ENCODE measurements at places on chromosomes 2 and 18.

- DNase-seq: no peak
Measured at GRCh38 chr2:23624378-23624777, 239.4 kb downstream of the KLHL29 start.

DNA sequence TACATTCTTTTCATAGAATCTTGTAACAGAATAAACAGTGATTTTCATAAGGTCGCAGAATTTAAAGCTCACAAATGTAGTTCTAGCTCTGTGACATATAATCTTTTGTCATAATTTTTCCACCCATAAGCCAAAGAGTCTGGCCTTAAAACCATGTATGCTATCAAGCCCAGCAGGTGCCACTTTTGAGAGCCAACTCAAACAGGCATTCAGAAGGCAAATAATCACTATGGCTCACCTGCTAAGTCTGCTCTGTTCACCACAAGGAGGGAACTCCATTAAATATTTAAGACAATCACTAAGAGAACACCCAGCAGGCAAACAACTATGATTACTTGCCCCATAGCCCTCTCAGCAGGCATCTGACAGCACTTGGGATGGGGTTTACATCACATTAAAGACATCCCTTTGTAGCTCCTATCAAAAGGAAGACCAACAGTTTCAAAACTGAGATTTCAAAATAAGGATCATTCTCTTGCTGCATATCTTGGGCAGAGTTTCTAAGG, 241.6 kb downstream of the PDE11A start:
- no peak for DNase-seq

DNA sequence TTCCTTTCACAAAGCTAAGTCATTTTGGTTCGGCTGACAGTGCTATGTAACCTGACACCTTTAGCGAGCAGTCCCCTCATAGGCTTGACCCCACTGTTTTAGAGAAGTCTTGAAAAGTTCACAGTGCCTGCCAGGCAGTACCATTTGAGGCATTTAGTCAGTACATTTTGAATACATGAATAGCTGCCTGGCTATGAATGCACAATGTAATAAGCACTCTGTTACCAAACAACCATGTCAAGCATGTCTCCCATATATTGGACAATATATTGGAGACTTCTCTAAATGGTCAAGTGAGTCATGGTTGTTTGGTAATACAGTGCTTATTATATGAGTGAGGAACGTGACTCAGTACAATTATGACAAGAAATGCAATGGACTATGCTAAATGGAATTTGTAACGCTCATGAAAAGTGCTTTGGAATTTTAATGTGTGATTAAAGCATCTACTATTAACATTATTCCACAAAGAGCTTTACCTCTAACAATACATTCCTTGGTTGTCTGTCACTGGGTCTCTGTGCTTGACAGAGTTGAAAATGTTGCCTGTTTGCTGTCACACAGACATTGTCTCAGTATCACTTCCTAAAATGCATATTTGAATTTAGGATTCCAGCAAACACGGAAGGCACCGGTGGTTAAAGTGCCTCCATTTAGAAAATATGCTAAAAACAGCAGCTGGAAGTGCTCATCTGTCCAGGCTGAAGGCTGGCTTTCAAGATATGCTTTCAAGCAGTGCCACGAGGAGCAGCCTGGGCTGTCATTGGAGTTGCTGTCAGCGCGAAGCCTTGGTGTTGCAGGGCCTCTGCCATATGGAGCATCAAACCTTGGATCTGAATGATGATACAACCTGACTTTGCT, 458.6 kb downstream of the FBXO15 start:
- DNase-seq: no peak

DNA sequence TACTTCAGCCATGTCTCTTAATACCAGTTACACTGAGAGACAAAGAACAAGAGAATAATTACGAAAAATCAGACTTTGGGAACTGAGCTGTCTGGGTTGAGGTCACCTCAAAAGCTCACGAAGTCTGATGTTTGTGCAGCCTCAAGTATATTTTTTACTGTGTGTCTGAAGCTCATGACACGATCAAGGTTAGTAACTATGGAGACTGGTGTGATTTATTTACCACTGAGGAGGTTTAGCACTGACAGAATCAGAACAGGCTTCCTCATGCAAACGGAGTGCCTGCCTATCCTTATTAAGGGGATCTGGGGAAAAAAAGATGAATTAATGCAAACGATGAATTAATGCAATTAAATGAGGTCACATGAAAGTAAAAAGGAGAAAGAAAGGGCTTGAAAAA, 61.1 kb upstream of the RAPH1 start:
- no peak for DNase-seq

DNA sequence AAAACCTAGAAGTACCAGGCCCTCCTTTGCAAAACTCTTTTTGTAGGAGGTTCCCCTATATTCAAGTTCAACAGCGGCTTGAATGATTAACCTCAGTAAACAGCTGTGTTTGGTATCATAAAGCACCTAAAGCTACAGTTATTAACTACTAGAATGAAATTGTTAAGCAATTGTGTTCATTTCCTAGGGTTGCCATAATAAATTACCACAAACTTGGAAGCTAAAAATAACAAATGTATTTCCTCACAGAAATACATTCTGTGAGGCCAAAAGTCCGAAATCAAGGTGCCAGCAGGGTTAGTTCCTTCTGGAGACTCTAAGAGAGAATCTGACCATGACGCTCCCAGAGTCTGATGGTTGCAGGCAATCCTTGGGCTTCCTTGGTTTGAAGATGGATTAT, 202.1 kb upstream of the ACVR2A start:
- DNase-seq: no peak

- DNase-seq: no peak
Measured at GRCh38 chr2:238720232-238720672, 127.6 kb upstream of the TWIST2 start.

- DNase-seq: no peak
Measured at GRCh38 chr2:143645921-143646645, 516.9 kb downstream of the ARHGAP15 start.

GRCh38 chr2:189481071-189481470, 39.8 kb downstream of the WDR75 start:
- no peak for DNase-seq

GRCh38 chr2:179558010-179558934, 293.6 kb upstream of the SESTD1 start:
- no peak for DNase-seq

GRCh38 chr2:196331143-196331542, 159.8 kb upstream of the STK17B start:
- no peak for DNase-seq

GRCh38 chr2:136891100-136891499, 125.8 kb downstream of the THSD7B start:
- no peak for DNase-seq

DNA sequence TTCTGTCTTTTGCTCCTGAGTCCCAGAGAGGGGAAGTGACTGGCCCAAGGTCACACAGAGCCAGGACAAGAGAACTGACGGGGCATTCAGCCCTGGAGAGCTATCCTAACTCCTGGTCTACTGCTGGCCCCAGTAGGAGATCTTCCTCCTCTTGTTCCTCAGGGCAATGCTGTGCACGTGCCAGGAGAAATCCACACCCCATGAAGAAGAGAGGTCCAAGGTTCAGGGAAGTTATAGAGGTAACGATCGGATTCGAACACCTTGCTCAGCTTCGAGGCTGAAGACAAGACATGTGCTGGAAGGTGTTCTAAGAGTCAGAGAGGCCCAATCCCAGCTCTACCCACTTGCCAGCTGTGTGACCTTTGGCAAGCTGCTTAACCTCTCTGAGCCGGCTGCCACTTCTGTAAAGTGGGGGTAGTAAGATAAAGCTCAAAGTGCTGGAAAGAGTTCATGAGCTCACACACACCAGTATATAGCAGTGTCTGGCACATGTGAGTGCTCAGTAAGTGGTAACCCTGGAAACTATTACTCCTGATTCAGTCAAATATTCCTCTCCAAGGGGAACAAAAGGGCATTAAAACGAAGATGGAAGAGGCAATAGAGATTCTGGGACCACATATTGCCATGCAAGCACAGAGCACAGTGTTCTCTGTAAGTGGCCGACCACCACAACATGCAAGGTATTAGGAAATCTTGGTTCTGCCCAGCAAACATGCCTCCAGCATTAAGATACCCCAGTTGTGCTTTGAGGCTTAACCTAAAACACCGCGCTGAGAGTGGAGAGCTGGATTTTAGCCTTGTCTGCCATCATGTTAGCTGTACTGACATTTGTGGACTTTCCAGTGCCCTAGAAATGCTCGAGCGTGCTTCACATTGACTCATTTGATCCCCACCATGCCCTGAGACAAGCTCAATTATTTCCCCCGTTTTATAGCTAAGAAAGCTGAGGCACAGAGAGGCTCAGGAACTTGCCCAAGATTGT, 25.6 kb downstream of the SERTAD2 start:
- no peak for DNase-seq

- no peak for DNase-seq
Measured at GRCh38 chr2:156918410-156918809, 339.1 kb upstream of the GALNT5 start.

DNA sequence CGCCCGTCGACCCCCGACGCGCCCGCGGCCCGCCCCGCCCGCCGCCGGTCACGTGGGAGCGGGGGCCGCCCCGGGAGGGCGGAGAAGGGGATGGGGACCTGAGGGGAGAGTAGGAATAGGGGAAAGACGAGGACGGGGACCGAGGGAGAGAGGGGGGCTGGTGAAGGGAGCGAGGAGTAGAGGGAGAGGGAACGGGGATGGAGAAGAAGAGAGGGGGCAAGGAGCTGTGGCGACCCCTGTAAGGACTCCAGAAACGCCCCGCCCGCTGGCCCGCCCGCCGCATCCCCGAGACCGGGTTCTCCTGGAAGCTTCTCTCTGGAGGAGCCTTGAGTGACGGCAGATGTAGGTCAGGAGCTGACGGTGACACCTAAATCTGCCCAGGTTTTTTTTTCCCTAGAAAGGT, 615 bp downstream of the ADNP2 start:
- peak; percentile 6 for DNase-seq

DNA sequence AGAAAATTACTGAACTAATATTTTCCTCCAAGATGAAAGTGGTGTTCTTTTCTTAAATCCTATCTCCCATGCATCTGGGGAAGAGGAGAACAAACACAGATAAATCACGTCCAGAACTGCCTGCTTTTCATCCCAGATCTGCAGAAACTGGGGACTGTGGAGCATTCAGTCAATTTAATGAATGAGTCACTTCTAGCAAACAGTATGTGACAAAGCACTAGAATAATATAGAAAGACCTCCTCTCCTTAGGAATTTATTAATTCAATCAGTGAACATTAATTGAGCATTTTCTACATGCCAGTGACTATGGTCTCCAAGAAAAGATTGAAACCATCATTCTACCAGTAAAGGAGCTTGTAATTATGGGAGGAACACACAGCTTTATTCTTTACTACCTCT, 693.4 kb upstream of the ID2 start:
- no peak for DNase-seq

GRCh38 chr2:160557903-160558302, 64.3 kb upstream of the RBMS1 start:
- DNase-seq: no peak

DNA sequence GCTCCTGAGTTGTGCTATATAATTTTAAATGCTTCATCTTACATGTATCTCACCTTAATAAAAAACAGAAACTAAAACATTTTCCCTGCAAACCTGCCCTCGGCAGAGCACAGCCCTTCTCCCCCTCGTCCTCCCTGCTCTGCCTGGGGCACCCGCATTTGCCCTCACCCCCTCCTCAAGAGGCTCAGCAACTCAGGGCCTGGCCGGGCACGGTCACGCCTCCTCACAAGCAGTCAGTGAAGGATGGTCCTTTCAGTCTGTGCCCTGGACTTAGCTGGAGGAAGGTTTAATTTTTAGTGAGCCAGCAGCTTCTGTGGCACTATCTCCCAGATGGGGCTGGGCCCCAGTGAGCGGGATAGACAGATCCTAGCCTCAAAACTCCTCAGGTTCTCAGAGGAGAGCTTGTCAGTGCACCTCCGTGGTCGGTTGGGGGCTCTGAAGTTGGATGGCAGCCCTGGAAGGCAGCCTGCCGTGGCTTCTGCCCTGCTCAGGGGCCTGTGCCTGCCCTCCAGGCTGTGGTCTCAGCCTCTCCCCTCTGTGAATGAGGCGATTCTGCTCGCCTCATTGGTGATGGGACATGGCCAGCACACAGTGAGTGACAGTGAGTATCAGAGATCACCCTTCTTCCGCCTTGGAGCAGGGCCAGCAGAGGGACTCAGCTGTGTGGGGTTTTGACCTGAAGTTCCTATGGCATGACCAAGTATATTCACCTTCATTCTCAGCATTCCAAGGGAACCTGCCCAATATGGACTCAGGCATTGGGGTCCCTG, 56.3 kb upstream of the AFF3 start:
- DNase-seq: no peak

- DNase-seq: no peak
Measured at GRCh38 chr2:42225573-42225972, 56.4 kb downstream of the EML4 start.

- DNase-seq: no peak
Measured at GRCh38 chr2:43201497-43201896, 24.9 kb downstream of the ZFP36L2 start.
